ENCODE measurements at places on chromosomes 4 and X. TPM values are rescaled to one million over a fixed set of nuclear protein-coding genes. Genes with fewer than 3 reads are reported as not detected.

MAMLD1 gene
- polyA plus RNA-seq, result 17.7 TPM

KIT gene
- polyA plus RNA-seq, result 21.7 TPM

NRK gene
- polyA plus RNA-seq, result 22.3 TPM

SMPX gene
- polyA plus RNA-seq, result 0.62 TPM

NSUN7 gene
- polyA plus RNA-seq, result 2.0 TPM

DMD gene
- polyA plus RNA-seq, result 14.0 TPM

CT47A1 gene
- not detected for polyA plus RNA-seq

GAGE12J gene
- not detected for polyA plus RNA-seq

ZNF732 gene
- polyA plus RNA-seq, result 0.44 TPM

ZXDB gene
- 4.3 TPM for polyA plus RNA-seq

TCEANC gene
- 2.6 TPM for polyA plus RNA-seq

TEX13D gene
- polyA plus RNA-seq, result not detected

RTL3 gene
- polyA plus RNA-seq, result 0.53 TPM

All from ovary (tissue), 10 donors.